Articular chondrocyte of knee joint (primary cell): ENCODE measurements at places on chromosomes 5 and 9. TPM values are rescaled to one million over a fixed set of nuclear protein-coding genes. Genes with fewer than 3 reads are reported as not detected.

The AIF1L gene
- total RNA-seq, result 0.22 and 0.26 TPM in 2 replicates

The PRR16 gene
- total RNA-seq, result 13.2 and 26.3 TPM in 2 replicates

The PCDHA1 gene
- total RNA-seq, result under 0.01 and 0.11 TPM in 2 replicates

The NOL6 gene
- total RNA-seq, result 23.3 and 24.4 TPM in 2 replicates

The TMEM232 gene
- 2.1 and 7.2 TPM in 2 replicates for total RNA-seq

The ENHO gene
- 0.32 and 0.39 TPM in 2 replicates for total RNA-seq

The ARHGEF37 gene
- 1.3 and 1.6 TPM in 2 replicates for total RNA-seq

The NIM1K gene
- 3.1 and 3.9 TPM in 2 replicates for total RNA-seq
